HCT116 (cell line): ENCODE measurements at places on chromosomes 5 and 9. TPM values are rescaled to one million over a fixed set of nuclear protein-coding genes. Genes with fewer than 3 reads are reported as not detected.

SCGB3A1 gene
- not detected for total RNA-seq

OR1J2 gene
- not detected for total RNA-seq

C5orf58 gene
- not detected for total RNA-seq

EXOSC3 gene
- 79.6 TPM for total RNA-seq

NNT gene
- 0.32 TPM for total RNA-seq

ZNF346 gene
- total RNA-seq: 13.7 TPM

- no peak for DNase-seq
Measured at GRCh38 chr5:113271745-113272454, 162.9 kb downstream of the TSSK1B start.

- DNase-seq: no peak
Measured at GRCh38 chr9:90325913-90326653, 316.5 kb downstream of the DIRAS2 start.

DNA sequence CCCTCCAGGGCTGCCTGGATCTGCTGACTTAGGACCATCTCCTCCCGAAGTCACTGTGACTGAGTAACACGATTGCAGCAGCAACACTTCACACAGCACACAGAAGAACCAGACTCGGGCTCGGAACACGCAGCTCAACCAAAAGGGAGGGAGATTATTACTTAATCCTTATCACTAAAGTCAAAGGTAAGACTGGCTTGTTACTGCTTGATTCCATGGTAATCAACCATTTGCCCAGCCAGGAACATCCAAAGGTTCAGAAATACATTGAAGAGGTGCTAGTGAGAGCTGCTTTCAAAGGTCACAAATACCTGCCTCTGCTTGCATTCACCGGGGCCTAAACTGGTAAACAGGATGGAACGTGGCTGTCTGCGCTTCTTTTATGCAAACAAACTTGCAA lies 7.7 kb downstream of the FBP1 start:
- no peak for DNase-seq

GRCh38 chr9:120443489-120443888 lies 136.5 kb downstream of the CDK5RAP2 start:
- DNase-seq: no peak

GRCh38 chr5:96049398-96050272 lies 88.0 kb upstream of the ELL2 start:
- DNase-seq: no peak

GRCh38 chr9:92680166-92681119 lies 10.5 kb upstream of the IPPK start:
- DNase-seq: no peak

DNA sequence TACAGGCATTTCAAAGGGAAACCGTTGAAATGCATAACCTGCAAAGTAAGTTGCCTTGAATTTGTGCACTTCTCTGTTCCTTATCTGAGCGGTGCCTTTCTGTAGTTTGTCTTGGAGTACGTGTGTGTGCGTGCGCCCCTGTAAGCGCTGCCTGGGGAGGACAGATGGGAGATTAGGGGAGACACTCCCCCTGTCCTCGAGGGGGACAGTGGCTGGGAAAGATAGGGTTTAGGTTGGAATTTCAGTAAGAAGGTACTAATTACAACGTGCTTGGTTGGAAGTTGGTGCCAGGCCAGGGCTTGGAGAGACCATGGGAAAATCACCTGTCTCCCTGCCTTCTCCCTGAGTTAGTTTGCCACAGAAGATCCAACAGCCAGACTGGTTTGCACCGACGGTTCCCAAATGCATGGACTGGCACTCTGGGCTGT lies 73.2 kb downstream of the PIK3R1 start:
- no peak for DNase-seq

GRCh38 chr9:12091865-12092527 lies 601.2 kb upstream of the TYRP1 start:
- no peak for DNase-seq

GRCh38 chr5:105836268-105836667 lies 1834.5 kb downstream of the EFNA5 start:
- no peak for DNase-seq

DNA sequence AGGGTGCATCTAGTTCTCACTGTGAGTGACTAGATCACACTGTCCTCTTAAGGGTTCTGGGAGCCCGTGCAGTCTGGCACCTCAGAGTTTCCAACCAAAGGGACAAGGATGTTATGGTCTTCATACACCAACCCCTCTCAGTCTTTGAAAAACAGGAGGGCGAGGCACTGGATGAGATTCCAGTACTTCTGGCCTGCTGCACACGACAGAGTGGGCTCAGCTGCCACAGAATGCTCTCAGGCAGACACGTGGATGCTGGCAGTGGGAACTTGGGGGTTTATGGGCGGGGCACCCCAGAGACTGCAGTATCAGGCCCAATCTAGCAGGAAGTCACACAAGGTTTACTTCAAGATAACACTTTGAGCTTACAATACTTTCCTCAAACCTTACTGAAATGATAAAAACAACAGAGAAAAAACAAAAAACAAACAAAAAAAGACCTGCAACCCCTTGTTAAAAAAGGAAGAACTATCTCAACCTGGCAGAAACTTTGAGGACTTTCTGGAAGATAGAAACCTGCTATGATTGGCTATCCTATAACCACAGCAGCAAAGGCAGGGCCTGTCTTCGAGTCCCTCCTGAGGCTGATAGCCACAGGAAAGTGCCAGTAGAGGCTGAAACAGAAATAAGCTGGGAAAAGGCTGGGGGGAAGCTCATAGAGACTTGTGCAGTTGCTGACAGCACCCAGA lies 28.3 kb upstream of the TGFBR1 start:
- DNase-seq: no peak

DNA sequence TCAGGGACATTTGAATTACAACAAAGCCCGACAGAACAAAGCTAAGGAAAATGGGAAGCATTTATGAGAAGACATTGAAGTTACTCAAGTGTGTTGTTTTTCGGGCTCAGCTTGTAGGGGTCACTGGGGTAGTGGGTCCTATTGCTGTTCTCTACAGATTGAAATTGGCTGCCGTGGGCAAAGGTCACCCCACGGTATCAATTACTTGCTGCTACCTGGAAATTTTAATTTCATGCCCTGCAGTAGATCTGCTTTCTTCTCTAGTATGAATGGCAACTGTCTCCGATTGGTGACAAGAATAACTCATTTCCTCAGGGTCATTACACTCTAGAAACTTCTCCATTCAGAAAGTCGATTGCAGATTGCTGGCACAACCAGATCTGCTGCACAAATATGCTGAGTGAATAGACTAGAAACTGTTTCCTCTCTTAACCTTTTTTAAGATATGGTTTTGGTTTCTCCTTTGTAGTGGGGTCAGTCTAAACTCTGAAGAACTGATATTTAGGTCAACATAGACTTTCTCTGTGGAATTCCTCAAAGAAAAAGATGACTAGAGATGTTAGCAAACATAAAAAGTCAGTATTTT lies 454.1 kb downstream of the ARHGEF28 start:
- no peak for DNase-seq

DNA sequence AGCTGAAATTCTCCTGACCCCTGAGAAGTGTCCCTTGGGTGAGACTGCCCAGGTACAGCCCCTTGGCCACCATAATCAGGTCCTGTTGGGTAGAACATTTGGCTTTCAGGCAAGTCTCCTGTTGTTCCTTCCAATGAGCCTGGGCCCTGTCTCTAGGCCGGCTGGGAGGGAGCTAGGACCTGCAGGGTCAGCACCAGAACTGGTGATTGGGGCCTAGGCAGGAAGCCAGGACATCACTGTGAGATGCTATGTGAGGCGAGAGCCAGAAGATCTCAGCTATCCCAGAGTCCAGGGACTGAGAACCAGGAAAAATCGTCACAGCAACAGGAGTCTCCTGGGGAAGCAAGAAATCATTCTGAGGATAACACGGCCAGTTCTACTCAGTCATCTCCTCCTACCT lies 51.5 kb downstream of the PCDH1 start:
- no peak for DNase-seq

GRCh38 chr5:61263072-61263471 lies 69.0 kb upstream of the ZSWIM6 start:
- no peak for DNase-seq

GRCh38 chr9:133263557-133263956 lies 11.4 kb downstream of the ABO start:
- DNase-seq: no peak

- DNase-seq: no peak
Measured at GRCh38 chr9:133750982-133751649, 13.0 kb upstream of the SARDH start.
